Hepatocyte (in vitro differentiated cells): ENCODE measurements at places on chromosomes 16 and 17. TPM values are rescaled to one million over a fixed set of nuclear protein-coding genes. Genes with fewer than 3 reads are reported as not detected.
A peak's percentile ranks its signal among the peaks of the same experiment; 100 is the strongest.

IQCK gene
- total RNA-seq, result 9.7 and 11.8 TPM in 2 replicates

ADORA2B gene
- total RNA-seq, result 9.2 and 11.4 TPM in 2 replicates

OR1F1 gene
- total RNA-seq, result not detected in 2 replicates

CLDN6 gene
- total RNA-seq, result 258 and 297 TPM in 2 replicates

GJD3 gene
- total RNA-seq, result 0.47 TPM in 1 of 2 replicates, not detected in the other

KCNG4 gene
- not detected in 2 replicates for total RNA-seq

CFAP52 gene
- total RNA-seq, result 0.67 TPM in 1 of 2 replicates, not detected in the other

CCL7 gene
- not detected in 2 replicates for total RNA-seq

VMO1 gene
- 0.33 TPM in 1 of 2 replicates, not detected in the other for total RNA-seq

PRAC1 gene
- not detected in 2 replicates for total RNA-seq

GRCh38 chr16:67415872-67416793, at the start of gene ZDHHC1:
Gene ZDHHC1, minus strand, starts transcription at chr16:67416477. Its CDS starts 8,702 bp downstream, at chr16:67407775.
- peak within 1 kb of the TSS; percentile 76 for H3K4me3 ChIP-seq
- peak within 1 kb of the TSS; percentile 74 for H3K27ac ChIP-seq

- no peaks in the 10 kb centered on the region for H3K36me3 ChIP-seq
- no peak for DNase-seq
- no peak overlapping the region for H3K27ac ChIP-seq
- H3K4me3 ChIP-seq, result no peak overlapping the region
Measured at GRCh38 chr17:43784628-43785101, 4.4 kb downstream of the CFAP97D1 start.

DNA sequence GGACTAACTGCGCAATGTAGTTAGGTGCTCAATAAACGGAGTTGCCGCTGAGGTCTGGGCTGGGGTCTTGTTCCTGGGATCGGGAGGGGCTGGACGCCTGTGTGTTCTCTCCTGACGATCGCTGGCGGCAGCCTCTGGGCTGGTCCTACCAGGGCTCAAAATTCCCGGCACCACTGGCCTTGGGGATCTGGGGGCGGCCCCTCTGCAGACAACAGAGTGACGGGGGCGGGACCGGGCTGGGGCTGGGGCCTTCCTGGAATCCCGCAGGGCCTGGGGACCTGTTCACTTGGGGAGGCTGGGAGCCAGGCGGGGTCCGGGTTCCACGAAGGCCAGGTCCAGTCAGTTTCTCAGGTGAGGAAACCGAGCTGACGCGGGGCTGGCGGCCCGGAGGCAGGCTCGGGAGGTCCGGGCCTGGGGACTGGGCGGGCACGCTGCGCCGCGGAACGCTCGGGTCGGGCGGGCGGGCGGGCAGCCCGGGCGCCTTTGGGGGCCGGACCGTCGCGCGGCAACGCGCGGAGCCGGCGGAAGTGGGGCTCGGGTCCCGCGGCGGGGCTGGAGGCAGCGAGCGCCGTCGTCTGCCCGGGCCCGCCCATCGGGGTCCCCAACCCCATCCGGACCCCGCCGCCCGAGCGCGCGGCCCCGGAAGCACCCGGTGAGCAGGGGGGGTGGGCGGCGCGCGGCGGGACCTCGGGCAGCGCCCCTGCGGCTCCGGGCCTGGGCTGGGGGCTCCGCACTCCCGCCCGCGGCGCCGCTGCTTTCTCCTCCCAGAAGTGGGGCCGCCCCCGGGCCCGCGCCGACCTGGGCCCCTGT, at the start of gene PIGQ:
Gene PIGQ (plus strand): TSS at position 524 of the 810 bp plus-strand sequence. CDS start 4,107 bp downstream, outside the sequence.
- H3K4me3 ChIP-seq, result peak within 1 kb of the TSS; percentile 91
- peak within 1 kb of the TSS; percentile 87 for H3K27ac ChIP-seq
- no peaks in the 10 kb centered on the region for H3K27me3 ChIP-seq
- peak; percentile 83 for DNase-seq

GRCh38 chr16:55133654-55134053, 190.3 kb upstream of the IRX6 start:
- H3K4me1 ChIP-seq, result peaks cover 11% of the 10 kb centered on the region
- H3K27me3 ChIP-seq, result no peaks in the 10 kb centered on the region
- no peak overlapping the region for H3K4me3 ChIP-seq
- no peak overlapping the region for H3K27ac ChIP-seq

DNA sequence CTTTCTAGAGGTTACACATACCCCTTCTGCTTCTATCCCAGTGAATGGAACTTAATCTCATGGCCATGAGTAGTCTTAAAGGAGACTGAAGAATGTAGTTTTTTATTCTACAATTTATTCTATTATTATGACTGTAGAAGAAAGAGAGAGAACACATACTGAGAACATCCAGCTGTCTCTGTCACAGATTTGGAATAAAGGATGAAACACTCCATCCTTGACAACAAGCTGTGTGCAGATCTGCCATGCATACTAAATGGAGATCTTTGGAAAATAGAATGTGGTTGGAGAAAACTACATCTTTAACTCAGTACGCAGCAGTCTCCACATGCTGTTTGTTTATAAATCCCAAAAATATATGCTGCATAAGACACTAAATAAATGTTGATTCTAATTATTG, 54.1 kb upstream of the NUDT7 start:
- no peak overlapping the region for H3K27ac ChIP-seq
- no peaks in the 10 kb centered on the region for H3K36me3 ChIP-seq
- peaks cover 6% of the 10 kb centered on the region for H3K27me3 ChIP-seq
- no peak for DNase-seq
- no peak overlapping the region for H3K4me3 ChIP-seq

- H3K27me3 ChIP-seq, result no peaks in the 10 kb centered on the region
- H3K27ac ChIP-seq, result no peak overlapping the region
- no peaks in the 10 kb centered on the region for H3K36me3 ChIP-seq
- no peak overlapping the region for H3K4me3 ChIP-seq
- no peak for DNase-seq
- H3K4me1 ChIP-seq, result peaks cover 38% of the 10 kb centered on the region
Measured at GRCh38 chr16:52491216-52491615, 55.7 kb downstream of the TOX3 start.

- DNase-seq, result peak; percentile 82
- peak overlapping the region; percentile 89 for H3K27ac ChIP-seq
- H3K4me3 ChIP-seq, result peak overlapping the region; percentile 59
Measured at GRCh38 chr16:73057291-73058210, 9.6 kb upstream of the ZFHX3 start.

DNA sequence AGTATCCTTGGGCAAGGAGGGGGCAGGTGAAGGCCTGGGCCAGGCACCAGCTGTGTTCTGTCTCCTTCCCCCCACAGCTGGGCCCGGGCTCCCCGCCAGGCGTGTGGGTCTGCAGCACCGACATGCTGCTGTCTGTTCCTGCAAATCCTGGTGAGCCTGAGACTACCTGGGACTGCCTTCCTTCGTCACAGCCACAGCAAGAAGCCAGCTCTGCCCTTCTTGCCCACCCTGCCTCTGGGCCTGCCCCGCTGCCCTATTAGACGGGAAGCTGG, 12.3 kb downstream of the FCSK start:
- no peak overlapping the region for H3K4me3 ChIP-seq
- H3K36me3 ChIP-seq, result no peaks in the 10 kb centered on the region
- no peaks in the 10 kb centered on the region for H3K4me1 ChIP-seq

- H3K36me3 ChIP-seq, result no peaks in the 10 kb centered on the region
- no peaks in the 10 kb centered on the region for H3K4me1 ChIP-seq
- H3K4me3 ChIP-seq, result no peak overlapping the region
- no peak overlapping the region for H3K27ac ChIP-seq
Measured at GRCh38 chr16:27745348-27745747, 195.4 kb downstream of the KATNIP start.

DNA sequence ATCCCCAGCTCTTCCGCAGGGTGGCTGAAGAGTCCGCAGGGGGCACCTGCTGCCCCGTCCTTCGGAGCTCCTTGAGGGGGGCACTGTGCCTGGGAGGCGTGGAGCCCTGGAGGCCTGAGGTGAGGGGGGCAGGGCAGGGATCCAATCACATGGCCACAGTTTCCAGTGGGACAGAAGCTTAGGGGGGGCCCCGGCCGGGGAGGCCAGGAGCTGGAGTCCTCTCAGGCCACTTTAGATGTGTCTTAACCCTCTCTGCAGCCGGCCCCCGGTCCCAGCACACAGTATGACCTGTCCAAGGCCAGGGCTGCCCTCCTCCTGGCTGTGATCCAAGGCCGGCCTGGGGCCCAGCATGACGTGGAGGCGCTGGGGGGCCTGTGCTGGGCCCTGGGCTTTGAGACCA, 10.8 kb downstream of the ZNF213 start:
- no peak overlapping the region for H3K4me3 ChIP-seq
- H3K27me3 ChIP-seq, result no peaks in the 10 kb centered on the region
- peaks cover 4% of the 10 kb centered on the region for H3K4me1 ChIP-seq
- no peak for DNase-seq
- H3K27ac ChIP-seq, result no peak overlapping the region
- no peaks in the 10 kb centered on the region for H3K36me3 ChIP-seq

DNA sequence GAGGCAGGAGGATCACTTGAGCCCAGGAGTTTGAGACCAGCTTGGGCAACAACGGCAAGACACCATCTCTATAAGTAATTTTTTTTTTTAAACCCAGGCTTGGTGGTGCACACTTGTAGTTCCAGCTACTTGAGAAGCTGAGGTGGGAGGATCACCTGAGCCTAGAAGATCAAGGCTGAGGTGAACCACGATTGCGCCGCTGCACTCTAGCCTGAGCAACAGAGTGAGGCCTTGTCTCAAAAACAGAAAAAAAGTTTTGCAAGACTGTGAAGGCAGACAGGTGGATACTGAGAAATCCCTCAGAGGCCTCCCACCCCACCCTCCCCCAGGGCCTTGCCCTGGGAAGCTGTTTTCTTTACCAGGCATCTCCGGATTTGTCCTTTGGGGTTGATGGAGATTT, 125.4 kb downstream of the MGAT5B start:
- H3K4me1 ChIP-seq, result no peaks in the 10 kb centered on the region
- H3K27ac ChIP-seq, result no peak overlapping the region
- no peaks in the 10 kb centered on the region for H3K27me3 ChIP-seq
- no peak overlapping the region for H3K4me3 ChIP-seq
- no peak for DNase-seq

DNA sequence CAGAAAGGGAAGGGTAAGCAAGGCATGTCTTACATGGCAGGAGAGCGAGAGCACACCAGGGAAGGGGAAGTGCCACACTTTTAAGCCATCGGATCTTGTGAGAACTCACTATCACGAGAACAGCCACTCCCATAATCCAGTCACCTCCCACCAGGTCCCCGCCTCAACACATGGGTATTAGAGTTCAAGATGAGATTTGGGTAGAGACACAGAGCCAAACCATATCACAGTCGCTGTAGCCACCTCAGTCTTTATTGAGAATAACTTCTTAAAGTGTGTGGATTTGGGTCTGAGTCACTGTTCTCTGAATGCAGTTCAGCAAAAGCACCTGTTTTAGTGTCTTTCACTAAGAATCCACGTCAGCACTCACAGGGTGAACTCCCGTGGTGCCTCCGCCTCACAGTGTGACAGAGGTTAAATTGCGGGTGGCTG, 195.2 kb upstream of the CHMP6 start:
- H3K36me3 ChIP-seq, result no peaks in the 10 kb centered on the region
- no peak overlapping the region for H3K4me3 ChIP-seq
- peaks cover 25% of the 10 kb centered on the region for H3K4me1 ChIP-seq
- H3K27me3 ChIP-seq, result no peaks in the 10 kb centered on the region
- H3K27ac ChIP-seq, result peak overlapping the region; percentile 42

DNA sequence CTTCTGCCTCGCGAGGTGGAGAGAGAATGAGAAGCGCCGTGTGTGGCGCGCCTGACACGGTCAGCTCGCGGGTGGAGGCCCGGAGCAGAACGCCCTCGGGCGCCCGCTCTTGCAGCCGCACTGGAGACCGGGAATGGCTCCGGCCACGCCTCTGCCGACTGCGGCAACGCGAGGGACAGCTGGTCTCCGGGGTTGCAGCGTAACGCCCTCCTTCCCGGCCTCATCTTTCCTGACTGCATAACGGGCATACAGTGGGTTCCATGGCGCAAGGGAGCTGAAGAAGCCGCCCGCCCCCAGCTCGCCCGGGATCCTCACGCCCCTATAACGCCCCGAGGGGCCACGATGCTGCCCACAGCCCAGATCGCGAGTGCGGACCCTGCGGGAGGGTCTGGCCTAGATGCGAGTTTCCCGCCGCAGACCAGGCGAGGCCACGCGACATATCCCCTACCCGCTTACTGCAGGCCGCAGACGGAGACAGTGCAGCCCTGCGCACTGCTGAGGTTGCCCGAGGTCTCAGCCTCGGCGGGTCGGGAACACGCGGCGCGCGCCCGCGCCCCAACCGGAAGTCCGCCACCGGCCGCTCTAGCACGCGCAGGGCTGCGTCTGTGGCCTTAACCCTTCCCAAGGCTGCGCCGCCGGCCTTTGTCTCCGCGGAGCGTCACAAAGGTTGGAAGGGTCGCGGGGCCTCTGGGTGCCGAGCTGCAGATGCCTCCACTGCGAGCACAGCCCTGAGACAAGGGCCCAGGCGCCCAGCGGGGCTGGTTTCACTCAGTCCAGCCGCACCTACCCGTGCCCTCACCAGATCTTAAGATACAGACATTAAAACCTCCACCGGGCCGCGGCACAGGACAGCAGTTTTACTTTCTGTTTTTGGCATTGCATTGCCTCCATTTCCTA, 18.8 kb downstream of the BCL7C start:
- no peaks in the 10 kb centered on the region for H3K27me3 ChIP-seq
- H3K4me3 ChIP-seq, result peak overlapping the region; percentile 82
- H3K4me1 ChIP-seq, result peaks cover 14% of the 10 kb centered on the region
- H3K27ac ChIP-seq, result peak overlapping the region; percentile 98

DNA sequence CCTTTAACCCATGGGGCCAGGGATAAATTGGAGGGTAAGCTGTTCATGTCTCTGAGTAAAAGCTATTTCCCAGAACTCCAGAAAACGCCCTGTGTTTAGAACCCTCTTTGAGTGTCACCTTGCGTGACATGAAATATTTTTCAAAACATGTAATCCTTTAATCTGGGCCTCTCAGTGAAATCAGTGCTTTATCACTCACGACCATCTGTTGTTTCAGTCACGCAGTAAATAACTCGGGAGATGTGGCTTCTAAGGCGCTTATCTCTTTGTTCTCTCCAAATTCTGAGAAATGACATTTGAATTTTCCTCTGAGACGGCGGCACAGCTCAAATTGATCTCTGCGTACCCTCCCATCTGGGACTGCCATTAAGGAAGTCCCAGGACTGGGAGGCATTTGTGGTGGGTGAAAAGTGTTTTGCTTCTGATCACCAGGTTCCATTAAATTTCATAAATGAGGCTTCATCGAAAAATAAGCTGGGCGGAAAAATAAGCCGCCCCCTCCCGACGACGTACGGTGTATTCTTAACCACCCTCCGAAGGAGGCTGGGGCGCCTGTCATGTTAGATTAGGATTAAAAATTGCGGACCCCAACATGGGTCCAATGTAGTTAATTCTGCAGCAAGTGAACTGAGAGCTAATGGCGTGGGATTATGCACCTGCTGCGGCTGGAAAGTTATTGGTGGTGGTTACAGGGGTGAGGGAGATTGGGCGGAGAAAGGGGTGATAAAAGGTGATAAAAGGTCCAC, 12.7 kb downstream of the WFDC1 start:
- H3K4me3 ChIP-seq, result no peak overlapping the region
- H3K27me3 ChIP-seq, result peaks cover 4% of the 10 kb centered on the region
- H3K27ac ChIP-seq, result no peak overlapping the region
- H3K36me3 ChIP-seq, result no peaks in the 10 kb centered on the region
- H3K4me1 ChIP-seq, result peaks cover 4% of the 10 kb centered on the region
- DNase-seq, result no peak

DNA sequence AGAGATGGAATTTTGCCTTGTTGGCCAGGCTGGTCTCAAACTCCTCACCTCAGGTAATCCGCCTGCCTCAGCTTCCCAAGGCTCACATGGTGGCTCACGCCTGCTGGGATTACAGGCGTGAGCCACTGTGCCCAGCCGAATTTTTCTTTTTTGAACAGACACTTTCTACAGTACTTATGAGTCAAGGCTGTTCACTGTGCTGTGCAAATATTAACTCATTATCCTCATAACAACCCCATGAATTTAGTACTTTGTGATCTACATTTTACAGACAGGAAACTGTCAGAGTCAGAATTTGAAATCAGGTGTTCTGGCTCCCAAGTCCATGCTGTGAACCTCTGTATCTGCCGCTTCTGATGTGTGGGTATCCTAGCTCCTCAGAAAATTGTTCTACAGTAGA, 25.7 kb upstream of the RASL10B start:
- H3K4me3 ChIP-seq, result no peak overlapping the region
- H3K36me3 ChIP-seq, result no peaks in the 10 kb centered on the region
- H3K27ac ChIP-seq, result no peak overlapping the region
- no peaks in the 10 kb centered on the region for H3K4me1 ChIP-seq
- DNase-seq, result no peak
